Colonic mucosa (tissue), 4 donors: ENCODE measurements at places on chromosomes 1 and 21.
A peak's percentile ranks its signal among the peaks of the same experiment; 100 is the strongest.

- DNase-seq = no peak
These were observed 45.2 kb downstream of the LYST start for GRCh38 chr1:235821361-235821981.

DNA sequence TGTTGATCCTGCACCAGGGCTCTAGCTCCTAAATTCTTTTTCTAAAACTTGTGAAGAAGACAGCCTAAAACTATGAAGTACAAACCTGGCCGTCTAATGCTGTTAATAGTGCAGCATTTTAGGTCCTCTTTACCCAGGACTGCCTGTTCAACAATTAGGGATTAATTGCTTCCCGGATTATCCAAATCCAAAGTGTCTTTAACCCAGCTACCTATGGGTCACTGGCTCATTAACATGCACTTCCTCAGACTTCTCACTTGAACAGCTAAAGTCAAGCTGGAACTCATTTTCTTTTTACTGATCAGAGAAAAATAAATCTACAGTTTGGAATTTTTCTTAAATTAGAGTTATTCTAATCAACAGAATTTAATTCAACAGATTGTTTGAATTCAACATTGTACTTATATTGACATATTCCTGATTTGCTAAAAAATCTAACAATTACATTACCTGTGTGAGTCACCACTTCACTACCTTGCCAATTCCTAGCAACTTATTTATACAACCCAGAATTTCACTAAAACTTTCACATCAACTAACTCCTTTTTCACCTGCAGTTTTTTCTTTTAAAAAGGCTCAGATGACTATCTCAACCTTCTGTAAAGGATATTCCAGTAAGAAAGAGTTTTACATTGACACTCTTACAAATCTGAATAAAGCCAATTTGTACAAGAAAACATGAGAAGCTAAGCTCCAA is 3.3 kb downstream of the HNRNPU start:
- no peak for DNase-seq

- DNase-seq = no peak
These were observed 8.5 kb upstream of the CNIH4 start for GRCh38 chr1:224348137-224348536.

GRCh38 chr1:170707959-170708655 is 44.2 kb downstream of the PRRX1 start:
- no peak for DNase-seq

GRCh38 chr1:84582802-84583587 is 8.8 kb upstream of the CTBS start:
- DNase-seq = no peak

GRCh38 chr21:43208561-43209332 is 39.9 kb downstream of the CRYAA start:
- DNase-seq = peak; percentile 14

- no peak for DNase-seq
These were observed 101.8 kb downstream of the CLIC6 start for GRCh38 chr21:34770576-34770975.

DNA sequence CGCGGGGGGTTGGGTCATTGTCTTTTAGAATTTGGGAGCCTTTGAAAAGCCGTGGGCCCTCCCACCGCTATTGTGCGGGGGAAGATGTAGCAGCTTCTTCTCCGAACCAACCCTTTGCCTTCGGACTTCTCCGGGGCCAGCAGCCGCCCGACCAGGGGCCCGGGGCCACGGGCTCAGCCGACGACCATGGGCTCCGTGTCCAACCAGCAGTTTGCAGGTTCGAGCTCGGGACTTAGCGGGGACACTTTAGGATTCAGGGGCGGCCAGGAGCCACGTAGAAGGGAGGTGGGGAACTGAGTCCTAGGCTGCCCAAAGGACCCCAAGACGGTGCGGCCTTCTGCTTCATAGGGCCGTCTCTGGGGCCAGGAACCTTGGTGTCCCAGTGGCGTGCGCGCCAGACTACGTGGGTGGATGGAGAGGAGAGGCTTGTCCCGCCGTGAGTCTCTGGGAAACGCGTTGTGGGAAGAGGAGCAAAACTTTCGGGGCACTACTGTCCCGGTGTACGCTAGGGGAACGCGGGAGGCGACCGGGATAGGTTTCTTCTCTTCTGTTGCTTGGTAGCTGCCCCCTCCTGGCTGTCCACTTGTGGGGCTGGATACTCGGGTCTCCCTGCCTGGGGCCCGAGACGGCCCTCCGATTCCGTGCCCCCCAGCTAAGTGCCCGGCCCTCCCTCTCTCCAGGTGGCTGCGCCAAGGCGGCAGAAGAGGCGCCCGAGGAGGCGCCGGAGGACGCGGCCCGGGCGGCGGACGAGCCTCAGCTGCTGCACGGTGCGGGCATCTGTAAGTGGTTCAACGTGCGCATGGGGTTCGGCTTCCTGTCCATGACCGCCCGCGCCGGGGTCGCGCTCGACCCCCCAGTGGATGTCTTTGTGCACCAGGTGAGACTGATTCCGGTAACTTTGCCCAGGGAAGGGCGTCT is at the start of gene LIN28A:
TSS of gene LIN28A (plus strand) at position 112 of the 918 bp plus-strand sequence. CDS start at position 187, 75 bp downstream.
- no peak for DNase-seq

- peak; percentile 69 for DNase-seq
These were observed 803 bp downstream of the COP1 start for GRCh38 chr1:176206006-176206960.

DNA sequence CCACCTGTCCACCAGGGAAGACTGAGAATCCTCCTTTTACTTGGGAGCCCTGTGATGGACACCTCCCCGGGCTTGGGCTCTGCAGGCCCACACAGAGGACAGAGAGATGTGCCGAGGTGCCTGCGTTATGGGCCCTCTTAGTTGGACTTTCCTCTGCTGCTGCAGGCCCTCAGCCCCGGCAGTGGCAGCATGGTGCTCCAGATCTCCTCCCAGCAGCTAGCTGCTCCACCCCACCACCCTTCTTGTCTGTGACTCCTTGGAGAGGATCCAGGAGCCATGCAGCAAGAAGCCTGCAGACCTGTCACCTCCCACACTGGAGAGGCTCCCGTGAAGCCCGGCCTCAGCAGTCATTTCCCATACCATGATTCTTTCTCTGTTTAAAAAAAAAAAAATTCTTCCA is 27.4 kb downstream of the PHGDH start:
- DNase-seq = no peak

GRCh38 chr1:178660461-178660860 is 64.6 kb upstream of the RALGPS2 start:
- no peak for DNase-seq

GRCh38 chr1:201421041-201421440 is 489 bp downstream of the TNNI1 start:
- no peak for DNase-seq

DNA sequence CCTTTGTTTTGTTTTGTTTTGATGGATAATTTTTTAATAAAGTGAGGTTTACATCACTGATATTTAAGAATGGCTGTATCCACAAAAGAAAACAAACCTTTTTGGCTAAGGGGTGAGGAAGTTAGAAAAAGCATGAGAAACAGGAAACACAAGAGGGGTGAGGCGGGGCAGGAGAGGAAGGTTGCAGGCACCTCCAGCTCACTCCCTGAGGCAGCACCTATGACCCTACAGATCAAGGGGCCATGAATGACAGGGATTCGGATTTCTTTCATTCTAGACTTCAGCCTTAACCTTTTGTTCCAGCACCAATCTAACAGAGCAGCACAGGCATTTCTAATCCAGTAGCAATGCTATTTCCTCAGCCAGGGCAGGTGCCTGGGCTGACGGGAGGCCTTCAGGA is 4.4 kb downstream of the CLCA4 start:
- no peak for DNase-seq

DNA sequence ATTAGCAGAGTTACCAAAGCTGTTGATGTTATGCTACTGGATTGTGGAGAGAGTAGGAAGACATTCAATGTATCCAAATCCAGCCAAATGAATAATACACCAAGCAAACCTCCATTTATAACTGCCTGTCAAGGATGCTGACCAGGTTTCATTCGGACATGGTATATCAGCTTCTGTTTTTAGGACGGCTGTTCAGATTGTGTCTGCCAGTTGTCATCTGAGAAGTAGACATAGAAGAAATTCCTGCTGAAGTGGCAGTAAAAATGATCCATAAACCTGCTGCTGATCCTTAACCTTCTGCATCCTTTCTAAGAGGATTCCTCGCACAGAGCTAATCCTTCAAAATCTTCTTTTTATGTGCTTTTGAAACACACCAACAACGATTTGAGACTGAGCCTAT is 663.6 kb upstream of the PLXNA2 start:
- no peak for DNase-seq

DNA sequence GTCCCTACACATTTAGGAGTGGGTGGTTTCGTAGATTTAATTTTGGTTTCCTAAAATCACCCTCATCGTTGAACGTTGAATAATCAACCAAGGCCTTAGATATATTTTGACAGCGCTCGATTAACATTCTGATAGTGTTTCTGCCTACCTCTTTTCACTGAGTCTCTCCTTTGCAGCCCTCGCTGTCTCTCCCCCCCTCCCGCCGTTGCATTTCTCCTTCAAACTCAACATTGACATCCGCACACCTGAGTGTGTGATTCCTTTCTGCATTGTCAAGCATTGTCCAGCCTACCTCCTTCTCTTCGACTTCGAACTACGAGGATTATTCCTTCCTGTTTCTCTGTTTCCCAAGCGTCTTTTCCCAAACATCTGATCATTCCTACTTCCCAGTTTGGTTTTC is 1.8 kb upstream of the ADAMTS1 start:
- no peak for DNase-seq

GRCh38 chr1:209513226-209513625 is 70.3 kb upstream of the CAMK1G start:
- DNase-seq = no peak

DNA sequence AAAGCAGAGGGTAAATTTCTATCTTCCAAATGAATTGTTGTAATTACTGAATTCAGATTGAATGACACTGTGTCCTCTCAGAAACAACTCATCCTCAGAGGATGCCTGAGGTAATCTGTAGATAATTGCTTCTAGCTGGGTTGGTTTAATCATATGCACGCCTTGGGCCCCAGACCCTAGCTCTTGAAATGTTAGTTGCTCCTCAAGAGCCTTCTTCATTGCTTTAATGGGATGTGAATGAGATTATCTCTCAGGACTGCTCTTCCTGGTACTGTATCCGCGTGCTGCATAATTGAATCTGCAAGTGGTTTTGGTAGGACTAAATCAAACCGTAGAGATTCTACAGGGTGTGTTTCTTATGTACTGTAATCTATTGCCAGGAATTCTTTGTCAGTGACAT is 569.3 kb upstream of the NEGR1 start:
- no peak for DNase-seq

GRCh38 chr21:41948078-41948895 is 5.5 kb downstream of the C2CD2 start:
- no peak for DNase-seq
